ENCODE measurements at places on chromosomes 4 and X. TPM values are rescaled to one million over a fixed set of nuclear protein-coding genes. Genes with fewer than 3 reads are reported as not detected.

GRCh38 chr4:140257461-140258305, 103.7 kb upstream of the MAML3 start:
- no peaks in the 10 kb centered on the region for H3K27me3 ChIP-seq
- no peak for DNase-seq
- no peaks in the 10 kb centered on the region for H3K4me1 ChIP-seq
- no peak overlapping the region for H3K27ac ChIP-seq
- no peaks in the 10 kb centered on the region for H3K36me3 ChIP-seq
- H3K4me3 ChIP-seq: no peak overlapping the region

DNA sequence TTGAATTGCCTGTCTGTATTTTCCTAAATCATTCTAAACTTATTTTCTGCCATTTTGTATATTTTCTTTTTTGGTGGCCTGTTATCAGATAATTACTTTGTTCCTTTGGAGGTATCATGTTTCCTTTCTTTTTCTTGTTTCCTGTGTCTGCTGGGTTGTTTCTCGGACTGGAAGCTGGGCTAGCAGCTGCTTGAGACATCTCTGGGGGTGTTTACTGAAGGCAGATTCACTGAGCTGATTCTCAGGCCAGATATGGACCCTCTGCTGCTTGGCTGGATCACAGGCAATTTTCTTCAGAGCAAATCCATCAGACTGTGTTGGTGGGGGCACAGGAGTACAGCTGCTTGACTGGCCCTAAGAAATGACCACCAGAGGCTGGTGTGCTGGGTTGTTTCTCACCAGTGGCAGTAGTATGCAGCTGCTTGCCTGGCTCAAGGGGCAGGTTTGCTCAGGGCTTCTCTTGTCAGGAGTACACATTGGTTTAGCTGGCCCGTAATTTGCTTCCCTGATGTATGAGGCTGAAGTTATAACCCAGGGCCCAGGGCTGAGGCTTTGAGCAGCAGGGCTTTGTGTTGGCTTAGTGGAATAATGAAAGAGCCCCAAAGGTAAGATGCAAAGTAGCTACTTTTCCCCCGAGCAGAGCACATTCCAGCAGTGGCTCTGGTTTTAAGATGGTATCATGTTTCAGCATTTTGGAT, 680.6 kb downstream of the TECRL start:
- no peak for DNase-seq
- peaks cover 4% of the 10 kb centered on the region for H3K4me1 ChIP-seq
- H3K4me3 ChIP-seq: no peak overlapping the region
- H3K27ac ChIP-seq: no peak overlapping the region
- H3K36me3 ChIP-seq: no peaks in the 10 kb centered on the region
- no peaks in the 10 kb centered on the region for H3K27me3 ChIP-seq

DNA sequence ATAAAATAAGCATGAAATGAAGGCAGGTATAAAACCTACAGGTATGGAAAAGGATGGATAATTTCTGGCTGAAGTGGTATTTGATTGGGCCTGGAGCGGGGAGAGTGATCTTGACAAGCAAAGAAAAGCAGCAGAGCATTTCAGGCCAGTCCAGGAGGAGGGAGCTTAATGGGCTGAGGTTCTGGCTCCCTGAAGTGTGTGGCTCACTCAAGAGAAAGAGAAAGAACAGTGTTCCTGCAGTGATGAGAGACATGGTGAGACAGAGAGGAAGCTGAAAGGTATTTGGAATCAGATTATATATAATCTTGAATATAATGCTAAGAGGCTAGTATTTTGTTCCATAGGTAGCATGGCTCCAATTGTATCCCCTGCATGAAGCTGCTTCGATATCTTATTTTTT, 153.5 kb downstream of the MGST2 start:
- H3K4me1 ChIP-seq: peaks cover 15% of the 10 kb centered on the region
- no peak overlapping the region for H3K4me3 ChIP-seq
- no peak overlapping the region for H3K27ac ChIP-seq
- no peaks in the 10 kb centered on the region for H3K27me3 ChIP-seq

GRCh38 chr4:103754844-103755243, 35.1 kb upstream of the TACR3 start:
- H3K27ac ChIP-seq: no peak overlapping the region
- H3K4me1 ChIP-seq: no peaks in the 10 kb centered on the region
- no peaks in the 10 kb centered on the region for H3K27me3 ChIP-seq
- no peaks in the 10 kb centered on the region for H3K36me3 ChIP-seq
- H3K4me3 ChIP-seq: no peak overlapping the region
- DNase-seq: peak; percentile 4

DNA sequence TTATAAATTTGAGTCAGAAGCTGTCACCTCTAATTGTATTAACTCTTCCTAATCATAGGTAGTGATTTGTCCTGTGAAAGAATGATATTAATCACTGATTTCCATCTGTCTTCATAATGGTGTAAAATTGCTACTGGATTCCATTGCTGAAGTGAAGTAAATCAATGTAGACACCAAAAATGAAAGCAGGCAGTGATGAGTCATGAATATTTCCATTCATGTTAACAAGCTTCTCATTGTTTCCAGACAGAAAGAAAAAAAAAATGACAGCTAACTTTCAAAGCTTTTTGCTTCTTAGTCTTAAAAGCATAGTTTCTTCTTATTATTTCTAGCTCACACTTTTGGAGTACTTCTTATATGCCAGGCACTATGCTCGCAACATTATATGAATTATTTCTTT, 21.5 kb downstream of the FAM114A1 start:
- H3K36me3 ChIP-seq: peaks cover 40% of the 10 kb centered on the region
- H3K4me3 ChIP-seq: no peak overlapping the region
- no peaks in the 10 kb centered on the region for H3K4me1 ChIP-seq
- no peaks in the 10 kb centered on the region for H3K27me3 ChIP-seq
- H3K27ac ChIP-seq: peak overlapping the region; percentile 56

DNA sequence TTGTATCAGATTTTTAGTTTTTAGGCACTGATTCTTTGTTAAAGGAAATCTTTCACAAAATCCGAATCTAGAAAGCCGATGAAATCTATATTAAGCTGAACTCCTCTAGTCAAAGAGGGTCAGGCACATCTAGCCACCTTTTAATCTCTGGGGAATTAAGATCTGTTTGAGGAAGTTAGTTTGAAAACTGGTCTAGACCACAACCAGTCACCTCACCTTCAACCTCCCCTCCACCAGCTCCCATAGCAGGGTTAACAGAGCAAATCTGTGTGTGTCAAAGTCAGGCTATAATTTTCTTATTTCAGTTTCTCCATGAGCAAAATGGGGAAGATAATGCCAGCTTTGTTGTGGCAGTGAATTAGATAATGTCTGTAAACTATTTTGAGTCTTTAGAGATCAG, 110.0 kb upstream of the IGFBP7 start:
- no peak for DNase-seq
- H3K27me3 ChIP-seq: no peaks in the 10 kb centered on the region
- no peak overlapping the region for H3K4me3 ChIP-seq
- H3K4me1 ChIP-seq: peaks cover 2% of the 10 kb centered on the region
- no peaks in the 10 kb centered on the region for H3K36me3 ChIP-seq
- no peak overlapping the region for H3K27ac ChIP-seq

DNA sequence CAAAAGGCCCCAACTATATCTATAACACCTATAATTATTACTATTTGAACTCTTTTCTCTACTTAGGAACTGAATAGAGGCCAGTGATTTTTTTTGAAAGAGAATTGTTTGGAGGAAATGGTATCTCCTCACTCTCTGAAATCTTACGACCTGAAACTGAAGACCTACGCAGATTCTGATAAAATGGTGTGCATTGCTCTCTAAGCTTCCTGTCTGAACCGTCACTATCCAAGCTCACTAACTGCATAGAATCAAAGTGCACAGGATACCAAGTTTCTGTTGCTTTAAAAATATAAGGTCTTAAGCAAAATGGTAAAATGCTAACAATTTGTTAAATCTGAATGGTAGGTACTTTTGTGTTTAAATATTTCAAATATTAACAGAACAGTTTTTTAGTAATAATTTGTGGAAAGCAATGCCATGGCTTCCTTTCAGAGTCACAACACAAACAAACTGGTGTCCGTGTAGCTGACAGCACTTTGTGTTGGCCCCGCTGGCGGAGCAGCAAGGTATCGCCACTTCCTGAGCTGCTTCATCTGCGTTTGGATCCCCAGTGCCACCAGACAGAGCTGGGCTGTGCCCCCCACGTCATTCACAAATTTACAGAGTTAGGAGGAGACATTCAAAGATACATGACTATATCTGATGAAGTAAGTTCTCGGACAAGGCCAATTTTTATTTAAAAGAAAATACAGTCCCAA, 313.9 kb downstream of the FBXW7 start:
- H3K4me1 ChIP-seq: no peaks in the 10 kb centered on the region
- no peak overlapping the region for H3K4me3 ChIP-seq
- no peaks in the 10 kb centered on the region for H3K36me3 ChIP-seq

DNA sequence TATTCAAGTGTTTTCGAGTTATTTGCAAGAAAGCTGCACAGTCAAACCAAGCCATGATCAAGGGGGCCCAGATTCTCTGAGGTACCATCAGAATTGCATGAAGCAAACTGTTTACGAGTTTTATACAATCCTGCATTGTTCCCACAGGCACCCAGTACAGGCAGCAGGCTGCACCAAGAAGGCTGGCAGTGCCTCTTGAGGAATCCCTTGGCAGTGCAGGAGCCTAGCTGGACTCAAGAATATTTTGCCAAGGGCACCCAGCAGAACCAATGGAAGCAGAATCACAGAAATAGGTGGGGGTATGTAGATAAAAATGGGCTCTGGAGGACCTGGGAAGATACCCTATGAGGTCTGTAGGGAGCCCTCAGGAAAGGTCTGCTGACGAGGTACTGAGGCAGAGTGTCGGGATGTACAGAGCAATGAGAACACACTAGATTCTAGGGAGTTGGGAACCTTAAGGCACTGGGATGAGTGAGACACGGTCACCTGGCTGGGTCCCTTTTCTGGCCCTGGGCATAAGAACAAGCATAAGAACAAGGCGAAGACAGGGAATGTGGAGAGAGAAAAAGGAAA, 2.5 kb upstream of the PLP1 start:
- H3K27me3 ChIP-seq: peaks cover 42% of the 10 kb centered on the region
- DNase-seq: no peak
- H3K27ac ChIP-seq: no peak overlapping the region
- H3K4me1 ChIP-seq: peaks cover 2% of the 10 kb centered on the region

DNA sequence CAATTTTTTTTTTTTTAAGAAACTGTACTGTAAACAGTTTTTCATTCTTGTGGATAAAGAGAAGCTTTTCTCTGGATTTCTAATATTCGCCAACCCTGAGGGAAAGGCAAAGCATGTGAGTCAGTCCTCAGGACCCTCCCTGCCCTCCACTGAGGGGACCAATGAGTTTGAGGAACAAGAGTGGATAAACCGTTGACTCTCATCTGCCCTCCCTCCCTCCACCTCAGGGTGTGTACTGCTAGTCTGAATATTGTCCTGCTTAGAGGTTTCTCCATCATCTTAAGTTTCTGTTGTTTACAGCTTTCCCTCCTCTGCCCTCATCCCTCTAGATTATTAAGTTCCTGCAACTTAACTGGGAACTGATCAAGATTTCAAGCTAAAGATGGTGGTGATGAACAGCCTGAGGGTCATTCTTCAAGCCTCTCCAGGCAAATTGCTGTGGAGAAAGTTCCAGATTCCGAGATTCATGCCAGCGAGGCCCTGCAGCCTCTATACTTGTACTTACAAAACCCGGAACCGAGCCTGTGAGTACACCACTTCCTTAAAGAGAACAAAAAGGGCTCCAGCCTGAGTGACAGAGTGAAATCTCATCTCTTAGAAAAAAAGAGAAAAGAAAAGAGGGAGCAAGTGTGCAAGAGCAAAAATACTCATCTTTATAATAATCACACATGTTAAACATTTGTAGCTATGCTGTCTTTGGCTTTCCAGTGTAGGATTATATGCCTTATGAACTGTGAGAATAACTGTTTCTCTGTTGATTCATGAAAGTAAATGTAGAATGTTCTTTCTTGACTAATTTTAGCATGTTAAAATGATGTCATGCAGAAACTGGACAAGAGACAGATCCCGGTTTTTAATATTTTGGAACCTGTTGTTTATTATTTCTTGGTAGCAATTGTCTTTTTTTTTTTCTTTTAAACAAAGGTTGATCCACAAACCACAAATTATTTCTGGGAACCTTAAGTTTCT, 11.9 kb downstream of the CA5B start:
- peak overlapping the region; percentile 66 for H3K27ac ChIP-seq
- peak; percentile 43 for DNase-seq
- H3K4me3 ChIP-seq: no peak overlapping the region
- peaks cover 17% of the 10 kb centered on the region for H3K27me3 ChIP-seq
- no peaks in the 10 kb centered on the region for H3K36me3 ChIP-seq

GRCh38 chr4:146368209-146368608, 153.5 kb downstream of the SLC10A7 start:
- H3K36me3 ChIP-seq: no peaks in the 10 kb centered on the region
- H3K4me3 ChIP-seq: no peak overlapping the region
- H3K27ac ChIP-seq: no peak overlapping the region
- no peaks in the 10 kb centered on the region for H3K4me1 ChIP-seq
- H3K27me3 ChIP-seq: no peaks in the 10 kb centered on the region
- peak; percentile 28 for DNase-seq

- H3K4me1 ChIP-seq: no peaks in the 10 kb centered on the region
- H3K4me3 ChIP-seq: no peak overlapping the region
- no peaks in the 10 kb centered on the region for H3K27me3 ChIP-seq
- no peaks in the 10 kb centered on the region for H3K36me3 ChIP-seq
- DNase-seq: no peak
Measured at GRCh38 chr4:189177130-189177529, 763.5 kb upstream of the FRG1 start.

DNA sequence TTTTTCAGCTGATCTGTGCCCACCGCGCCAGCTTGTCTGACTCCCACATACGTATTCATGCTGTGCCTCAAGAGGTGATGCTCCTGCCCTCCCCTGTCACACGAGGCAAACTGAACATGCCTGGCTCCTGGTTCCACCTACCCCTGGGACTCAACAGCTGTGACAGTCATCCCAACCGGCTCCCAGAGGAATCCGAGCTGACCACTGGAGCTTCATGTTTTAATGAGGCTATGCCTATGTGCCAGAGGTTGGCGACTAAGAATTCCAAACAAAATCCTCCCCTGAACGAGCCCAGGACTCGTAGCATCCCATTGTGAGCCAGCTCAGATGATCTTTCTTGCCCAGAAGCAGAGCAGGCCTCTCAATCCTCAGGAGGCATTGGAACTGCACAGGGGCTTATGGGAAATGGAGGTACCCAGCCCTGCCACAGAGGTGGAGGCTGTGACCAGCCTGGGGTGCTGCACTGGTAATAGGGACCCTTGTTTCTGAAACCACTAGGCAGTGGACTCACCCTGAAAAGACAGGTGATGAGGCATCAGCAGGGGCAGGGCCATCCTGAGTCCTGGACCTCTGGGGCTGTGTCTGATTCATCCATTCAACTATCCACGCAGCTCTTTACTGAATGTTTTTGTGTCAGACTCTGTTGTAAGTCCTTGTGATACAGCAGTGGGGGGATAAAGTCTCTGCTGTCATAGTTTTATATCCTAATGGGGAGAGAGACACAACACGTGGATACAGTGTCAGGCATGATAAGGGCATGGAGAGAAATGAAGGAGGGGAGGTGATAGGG, 325.0 kb downstream of the EVC2 start:
- DNase-seq: no peak
- H3K4me1 ChIP-seq: peaks cover 8% of the 10 kb centered on the region
- H3K27me3 ChIP-seq: no peaks in the 10 kb centered on the region
- H3K36me3 ChIP-seq: no peaks in the 10 kb centered on the region

The GPR101 gene
- not detected for total RNA-seq

The STARD8 gene
- total RNA-seq: 13.1 TPM

The XAGE1B gene
- total RNA-seq: 0.44 TPM

The FRMD7 gene
- total RNA-seq: 1.3 TPM

The JCHAIN gene
- 2.3 TPM for total RNA-seq

The DMD gene
- total RNA-seq: 106 TPM
